ENCODE measurements at places on chromosomes 7 and 10.

DNA sequence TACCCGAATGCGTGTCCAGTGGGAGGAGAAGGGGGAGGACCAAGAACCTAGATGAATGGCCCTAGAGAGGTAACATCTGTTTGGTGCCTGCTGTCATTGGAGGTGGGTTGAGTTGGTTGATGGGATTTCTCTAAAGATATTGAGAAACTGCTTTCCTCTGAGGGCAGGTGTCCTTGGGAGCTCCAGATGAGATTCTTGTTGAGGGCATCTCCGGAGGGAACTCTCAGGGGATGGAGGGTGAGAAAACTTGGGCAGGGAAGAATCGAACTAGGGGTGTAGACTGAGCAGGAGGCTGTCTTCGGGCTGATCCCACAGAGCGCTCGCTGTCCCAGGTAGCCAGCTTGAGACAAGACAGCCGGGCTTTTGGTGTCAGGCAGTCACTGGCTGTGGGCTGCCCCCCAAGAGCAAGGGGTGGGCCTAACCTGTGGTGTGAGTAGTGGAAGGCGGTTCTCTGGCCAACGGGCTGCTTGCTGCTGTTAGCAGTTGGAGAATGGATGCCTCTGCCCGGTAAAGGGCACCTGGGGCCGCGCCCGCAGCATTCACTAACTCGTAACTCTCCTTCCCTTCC, 3.7 kb downstream of the IRF5 start:
- no peak for DNase-seq

GRCh38 chr7:135825406-135825805, 76.8 kb upstream of the FAM180A start:
- no peak for DNase-seq

GRCh38 chr10:89522463-89522862, 12.9 kb downstream of the SLC16A12 start:
- no peak for DNase-seq

DNA sequence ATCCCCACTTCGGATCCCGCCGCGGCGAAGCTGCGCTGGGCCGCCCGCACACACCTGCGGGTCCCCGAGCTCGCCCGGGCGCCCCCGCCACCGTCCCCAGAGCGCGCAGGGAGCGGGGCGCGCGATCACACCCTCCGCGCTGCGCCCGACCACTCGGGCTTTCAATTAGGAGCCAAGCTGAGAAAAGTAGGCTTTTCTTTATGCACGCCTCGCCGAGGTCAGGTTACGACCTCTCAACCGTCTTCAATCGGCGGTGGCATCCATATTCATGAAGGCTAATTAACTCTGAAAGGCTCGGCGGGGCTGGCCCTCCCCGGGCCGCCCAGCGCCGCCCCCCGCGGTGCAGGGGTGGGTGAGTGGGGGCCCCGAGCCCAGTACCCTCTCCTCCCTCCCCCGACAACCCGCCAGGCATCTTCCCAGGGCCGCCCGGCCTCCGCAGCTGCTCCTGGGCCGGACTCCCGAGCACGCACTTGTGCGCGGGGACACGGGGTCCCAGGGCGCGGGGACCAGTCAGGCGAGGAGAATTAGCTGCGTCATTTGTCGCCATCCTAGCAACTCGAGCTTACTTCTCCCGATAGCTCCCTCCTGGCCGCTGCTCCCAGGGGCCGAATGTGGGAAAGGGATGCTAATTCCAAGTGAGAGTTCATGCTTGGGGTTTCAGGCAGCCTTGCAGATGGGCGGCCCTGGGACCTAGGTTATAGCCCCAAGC, 155.5 kb upstream of the LYZL2 start:
- no peak for DNase-seq

DNA sequence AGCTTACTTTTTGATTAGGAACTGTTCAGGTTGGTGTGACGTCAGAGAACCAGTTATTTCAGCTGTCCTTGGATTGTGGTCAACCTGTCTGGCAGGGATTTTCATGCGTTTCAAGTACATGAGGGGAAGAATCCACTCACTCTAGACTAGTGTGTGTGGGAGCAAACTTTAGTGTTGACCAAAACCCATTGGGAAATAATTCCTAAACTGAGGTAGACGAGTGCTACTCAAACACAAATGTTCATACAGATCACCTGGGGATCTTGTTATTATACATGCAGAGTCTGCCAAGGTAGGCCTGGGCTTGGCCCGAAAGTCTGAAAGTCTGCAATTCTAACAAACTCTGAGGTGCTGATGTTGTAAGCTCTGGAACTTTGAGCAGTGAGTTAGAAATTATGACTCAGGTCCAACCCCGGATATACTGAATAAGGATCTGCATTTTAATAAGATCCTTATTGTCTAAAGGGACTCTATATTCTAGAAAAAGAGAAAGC, 111.1 kb upstream of the CREB5 start:
- DNase-seq: no peak

- DNase-seq: no peak
These were observed 49.0 kb downstream of the PRLHR start for GRCh38 chr10:118546479-118546878.

DNA sequence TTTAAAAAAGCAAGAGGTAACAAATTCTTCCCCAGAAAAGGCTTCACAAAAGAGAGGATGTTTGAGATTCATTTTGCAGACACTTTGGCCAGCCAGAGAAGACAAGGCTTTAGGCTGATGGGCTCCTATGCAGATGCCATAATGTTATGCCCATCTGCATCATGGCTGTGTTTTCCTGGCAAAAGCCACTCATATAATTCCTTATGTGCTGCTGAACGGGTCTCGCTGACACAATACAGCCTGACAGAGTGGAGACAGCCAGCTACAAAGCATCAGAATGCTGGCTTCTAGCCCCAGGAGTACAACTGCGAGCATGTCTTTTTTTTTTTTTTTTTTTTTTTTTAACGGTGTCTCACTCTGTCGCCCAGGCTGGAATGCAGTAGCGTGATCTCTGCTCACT, 1157.4 kb upstream of the AUTS2 start:
- no peak for DNase-seq
